ENCODE measurements at places on chromosomes 2 and 18.

DNA sequence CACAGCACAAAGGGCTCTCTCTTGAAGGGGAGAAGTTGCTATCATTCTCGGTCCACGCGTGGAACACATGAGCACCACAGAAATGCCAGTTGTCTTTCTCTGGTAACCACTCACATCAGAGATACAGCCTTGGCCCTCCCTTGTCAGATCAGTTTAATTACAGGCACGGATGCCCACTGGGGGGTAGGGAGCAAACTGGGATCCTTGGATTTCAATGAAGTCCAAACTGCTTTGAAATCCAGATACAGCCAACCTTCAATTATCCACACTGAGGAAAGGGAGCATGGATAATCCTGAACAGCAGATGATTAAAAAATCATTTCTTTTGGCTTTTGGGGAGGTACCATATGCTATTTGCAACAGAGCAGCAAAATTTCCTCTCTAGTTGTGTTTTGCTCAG lies 63.7 kb upstream of the DAPL1 start:
- DNase-seq = no peak

DNA sequence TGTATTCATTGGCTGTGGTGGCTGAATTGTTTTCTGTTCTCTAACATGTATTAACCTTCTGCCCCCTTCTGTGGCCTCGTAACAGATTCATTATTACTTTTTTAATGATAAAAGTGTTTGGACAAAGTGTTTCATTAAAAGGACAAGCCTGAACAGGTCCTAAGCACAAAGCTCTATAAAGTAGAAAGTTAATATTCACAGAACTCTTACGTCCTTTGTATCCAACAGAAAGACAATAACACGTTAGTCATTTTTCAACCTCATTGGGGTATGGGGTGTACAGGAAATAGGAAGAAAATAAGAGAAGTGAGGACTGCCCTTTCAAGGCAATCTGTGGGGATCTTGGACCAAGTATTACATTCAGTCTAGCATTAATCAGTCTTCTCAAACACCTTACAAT lies 105.5 kb upstream of the RGPD4 start:
- DNase-seq = no peak

DNA sequence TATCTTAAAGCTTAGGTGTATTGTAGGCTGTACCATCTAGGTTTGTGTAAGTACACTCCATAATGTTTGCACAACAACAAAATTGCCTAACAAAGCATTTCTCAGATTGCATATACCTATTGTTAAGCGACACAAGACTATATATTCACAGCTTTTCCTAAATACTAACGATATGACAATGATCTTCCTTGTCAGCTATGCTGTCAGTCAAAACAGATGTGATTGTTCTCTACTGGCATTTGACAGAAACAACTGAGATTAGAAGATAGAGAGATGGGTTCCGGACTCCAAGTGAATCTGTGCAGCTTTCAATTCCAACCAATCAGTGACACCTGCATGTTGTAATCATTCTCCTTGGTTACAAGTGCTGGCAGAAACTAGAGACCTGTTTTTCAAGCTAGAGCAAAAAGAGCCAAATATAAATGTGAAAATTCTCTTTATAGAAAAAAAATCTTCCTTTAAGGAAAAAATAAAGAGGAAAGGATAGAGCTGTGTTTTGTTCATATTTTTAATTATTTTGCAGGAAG lies 1232.3 kb upstream of the SLC39A10 start:
- no peak for DNase-seq

- DNase-seq = no peak
Measured at GRCh38 chr2:5022061-5022460, 670.1 kb upstream of the SOX11 start.

- DNase-seq = no peak
Measured at GRCh38 chr18:2424420-2424819, 146.9 kb downstream of the METTL4 start.

- no peak for DNase-seq
Measured at GRCh38 chr18:11998193-11998592, 16.9 kb downstream of the IMPA2 start.

DNA sequence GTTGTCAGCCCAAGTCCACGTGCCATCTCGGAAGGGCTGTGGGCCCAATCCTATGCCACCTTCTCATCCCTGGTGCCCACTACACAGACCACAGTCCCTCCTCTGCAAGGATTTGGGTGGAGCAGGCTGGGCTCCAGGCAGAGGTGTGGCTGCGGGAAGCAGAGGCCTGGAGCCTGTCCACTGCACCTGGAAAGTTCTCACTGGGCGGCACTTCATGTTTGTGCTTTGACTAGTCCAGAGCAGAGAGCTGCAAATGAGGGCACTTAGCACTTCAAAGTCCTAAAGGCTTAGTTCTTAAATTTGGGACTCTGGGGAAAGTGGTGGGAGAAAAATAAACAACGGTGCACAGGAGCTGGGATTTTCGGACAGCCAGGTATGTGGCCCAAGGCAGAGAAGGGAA lies 308.9 kb upstream of the POU3F3 start:
- DNase-seq = no peak

GRCh38 chr2:201698588-201699226 lies at the start of gene MPP4:
MPP4 (minus strand) TSS chr2:201698644; CDS start chr2:201693954, 4,690 bp downstream.
- no peak for DNase-seq

GRCh38 chr2:150788426-150789140 lies 301.1 kb upstream of the RND3 start:
- DNase-seq = no peak

GRCh38 chr2:237878-238277 lies 26.0 kb downstream of the SH3YL1 start:
- no peak for DNase-seq

GRCh38 chr18:32354518-32354917 lies 116.2 kb downstream of the GAREM1 start:
- DNase-seq = no peak

GRCh38 chr2:143160732-143161707 lies 31.8 kb downstream of the ARHGAP15 start:
- DNase-seq = no peak

GRCh38 chr18:12928641-12929040 lies 19.2 kb upstream of the SEH1L start:
- DNase-seq = no peak

GRCh38 chr2:105406221-105406620 lies 7.4 kb upstream of the FHL2 start:
- DNase-seq = no peak

DNA sequence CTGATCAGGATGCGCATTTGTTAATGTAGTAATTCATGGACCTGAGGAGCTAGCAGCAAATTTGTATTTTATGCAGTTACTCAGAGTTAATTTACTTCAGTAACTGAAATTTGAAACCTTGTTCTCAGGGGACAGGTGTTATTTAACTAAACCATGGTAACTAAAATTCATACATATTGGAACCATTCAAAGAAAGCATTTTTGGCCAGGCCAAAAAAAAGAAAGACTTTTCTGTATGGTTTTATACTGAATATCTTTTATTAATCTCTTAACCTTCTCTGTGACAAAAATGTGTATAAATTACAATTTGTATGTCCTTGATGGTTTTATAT lies 4.4 kb upstream of the KLHL23 start:
- DNase-seq = no peak

- DNase-seq = no peak
Measured at GRCh38 chr18:75100832-75101630, 107.9 kb downstream of the PTGR3 start.

DNA sequence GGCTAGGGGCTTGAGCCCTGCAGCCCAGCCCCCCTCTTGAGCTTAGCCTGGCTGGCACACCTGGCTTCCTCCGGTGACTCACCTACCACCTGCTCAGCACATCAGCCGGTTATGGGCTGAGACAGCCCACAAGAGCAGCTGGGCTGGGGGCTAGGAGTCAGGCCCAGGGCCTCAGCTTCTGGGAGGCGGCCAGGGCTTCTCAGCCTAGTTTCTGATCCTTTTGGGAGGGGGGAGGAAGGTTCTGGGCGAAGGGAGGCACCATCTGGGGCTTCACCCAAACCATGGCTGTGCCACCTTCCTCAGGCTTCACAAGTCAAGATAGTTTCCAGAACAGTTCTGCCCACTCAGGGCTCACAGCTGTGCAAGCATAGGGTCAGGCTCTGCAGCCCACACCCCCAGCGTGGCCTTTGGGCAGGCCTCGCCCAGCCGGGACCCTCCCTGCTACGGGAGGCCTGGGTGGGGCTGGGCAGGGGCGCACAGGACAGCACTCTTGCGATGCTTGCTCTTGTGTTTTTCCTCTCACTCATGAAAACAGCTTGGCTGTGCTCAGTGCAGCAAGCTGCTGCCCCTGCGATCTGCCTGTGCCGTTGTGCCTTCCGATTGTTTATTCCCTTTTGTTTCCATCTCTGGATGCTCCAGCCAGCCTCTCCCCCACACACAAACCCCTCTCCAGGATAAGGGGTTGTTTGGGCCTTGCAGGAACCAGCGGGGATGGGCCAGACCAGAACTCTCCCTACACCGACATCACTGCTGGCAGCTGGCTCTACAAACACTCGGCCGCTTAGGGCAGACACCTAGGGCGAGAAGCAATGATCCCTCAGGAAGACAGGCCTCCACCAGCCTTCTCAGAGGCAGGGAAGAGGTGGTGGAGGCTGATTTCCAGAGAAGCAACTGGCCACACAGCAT lies 26.1 kb upstream of the SEMA4C start:
- DNase-seq = no peak

DNA sequence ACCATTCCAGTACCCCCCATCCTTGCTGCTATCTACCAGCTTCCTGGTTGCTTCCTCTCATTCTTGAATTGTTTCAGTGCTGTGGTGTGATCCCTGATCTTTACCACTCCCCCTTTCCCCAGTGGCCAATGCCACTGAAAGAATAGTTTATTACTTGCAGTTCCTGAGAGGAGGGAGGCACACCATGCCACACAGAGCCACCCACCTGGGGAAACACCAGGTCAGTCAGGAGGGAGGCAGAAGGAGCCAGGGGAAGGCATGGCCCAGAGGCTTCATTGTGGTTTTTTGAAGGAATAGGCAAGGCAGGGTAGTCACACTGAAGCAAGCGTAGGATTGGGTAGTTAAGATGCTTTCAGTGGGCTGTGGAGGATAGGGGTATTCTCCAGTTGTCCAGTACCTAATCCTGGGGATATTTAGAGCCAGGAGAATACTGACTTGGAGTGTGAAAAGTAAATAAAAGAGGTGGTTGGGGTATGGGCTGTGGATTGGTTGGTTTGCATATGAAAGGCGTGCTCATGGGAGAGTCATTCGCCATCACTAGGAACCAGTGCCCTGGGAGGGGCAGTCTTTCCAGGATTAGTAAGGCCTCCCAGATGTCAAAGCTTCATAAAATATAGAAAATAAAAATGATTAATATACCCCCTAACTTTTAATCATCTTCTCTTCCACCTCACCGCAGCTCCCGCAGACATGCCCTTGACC lies 6.7 kb upstream of the TMEM177 start:
- DNase-seq = no peak

- no peak for DNase-seq
Measured at GRCh38 chr2:171046048-171046560, 114.6 kb downstream of the TLK1 start.

- no peak for DNase-seq
Measured at GRCh38 chr2:81839780-81840179, 1535.2 kb upstream of the LRRTM1 start.

DNA sequence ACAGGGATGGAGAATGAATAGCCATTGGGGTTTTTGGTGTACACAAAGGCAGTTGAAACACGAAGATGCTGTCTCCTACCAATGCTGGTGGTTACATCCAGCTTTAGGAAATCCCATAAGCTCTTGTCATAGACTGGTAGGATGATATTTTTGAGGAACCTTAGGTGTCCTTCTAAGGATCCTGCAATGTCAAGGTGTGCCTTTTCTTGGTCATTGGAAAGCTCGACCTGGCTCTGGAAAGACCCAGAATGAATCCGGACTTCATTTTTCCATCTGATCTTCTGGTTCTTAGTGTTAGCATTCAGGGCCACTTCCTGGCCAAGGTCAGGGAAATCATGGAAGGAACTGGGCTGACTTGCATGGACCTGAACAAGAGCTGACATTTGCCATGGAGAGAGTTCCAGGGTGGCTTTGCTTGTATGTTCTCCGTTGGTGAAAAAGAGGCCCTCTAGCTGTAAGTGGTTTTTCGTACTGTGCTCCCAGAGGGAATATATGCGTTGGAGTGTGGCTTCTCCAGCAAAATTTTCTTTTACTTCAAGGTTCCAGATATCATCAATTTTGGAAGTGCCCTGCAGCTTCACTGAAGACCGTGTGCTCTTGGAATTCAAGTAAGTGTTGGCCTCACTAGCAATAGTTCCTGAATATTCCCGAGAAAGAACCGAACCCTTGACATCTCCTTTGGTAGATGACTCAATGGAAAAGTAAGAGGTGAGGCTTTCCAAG lies 38.0 kb downstream of the APOB start:
- DNase-seq = no peak

GRCh38 chr2:152626911-152627339 lies 90.3 kb downstream of the PRPF40A start:
- DNase-seq = no peak

DNA sequence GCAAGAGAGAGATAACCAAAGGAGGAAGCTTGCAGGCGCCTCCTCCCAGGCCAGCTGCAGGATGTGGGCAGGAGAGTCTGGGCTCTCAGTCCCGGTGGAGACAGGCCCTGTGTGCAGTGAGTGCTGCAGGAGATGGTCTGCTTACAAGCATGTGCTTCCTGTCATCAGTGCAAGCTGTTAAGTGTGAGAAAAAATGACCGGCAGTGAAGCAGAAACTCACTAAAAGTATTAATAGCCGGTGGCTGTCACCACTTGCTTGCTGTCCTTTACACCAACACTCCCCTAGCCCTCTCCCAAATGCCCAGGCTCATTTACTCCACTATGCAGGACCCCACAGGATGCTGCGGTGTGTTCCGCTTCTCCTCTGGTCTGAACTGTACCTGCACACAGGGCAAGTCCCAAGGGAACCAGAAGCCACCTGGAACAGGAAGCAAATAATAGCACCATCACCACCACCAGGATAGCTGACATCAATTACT lies 435.6 kb upstream of the HS6ST1 start:
- DNase-seq = no peak

DNA sequence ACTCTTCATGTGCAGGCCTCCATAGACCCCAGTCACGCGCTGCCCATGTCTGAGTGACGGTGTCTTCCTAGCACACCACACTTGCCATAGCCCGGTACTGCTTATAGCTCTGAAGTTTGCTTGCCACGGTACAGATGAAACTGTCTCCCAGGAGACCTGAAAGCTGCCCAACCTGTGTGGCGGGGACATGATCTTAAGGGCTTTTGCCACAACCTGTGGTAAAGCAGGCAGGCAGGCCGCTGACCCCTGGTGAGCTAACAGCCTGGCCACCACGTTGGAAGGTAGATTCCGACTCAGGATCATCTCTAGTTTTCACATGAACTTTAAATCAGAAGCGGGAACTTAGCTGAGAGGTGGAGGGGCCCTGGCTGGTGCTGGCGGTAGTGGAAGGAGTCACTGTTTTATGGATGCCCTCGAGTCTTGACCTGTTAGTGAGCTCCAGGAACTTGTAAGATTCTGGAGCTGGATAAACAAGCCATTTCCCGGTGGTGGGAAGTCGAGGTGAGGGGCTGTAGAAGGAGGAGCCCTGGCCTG lies 153.3 kb downstream of the ZNF236 start:
- no peak for DNase-seq

GRCh38 chr18:79884963-79885728 lies 66.3 kb downstream of the SLC66A2 start:
- DNase-seq = no peak

GRCh38 chr18:25284861-25285550 lies 67.0 kb downstream of the ZNF521 start:
- no peak for DNase-seq
